ENCODE measurements at places on chromosomes 5 and 9.

DNA sequence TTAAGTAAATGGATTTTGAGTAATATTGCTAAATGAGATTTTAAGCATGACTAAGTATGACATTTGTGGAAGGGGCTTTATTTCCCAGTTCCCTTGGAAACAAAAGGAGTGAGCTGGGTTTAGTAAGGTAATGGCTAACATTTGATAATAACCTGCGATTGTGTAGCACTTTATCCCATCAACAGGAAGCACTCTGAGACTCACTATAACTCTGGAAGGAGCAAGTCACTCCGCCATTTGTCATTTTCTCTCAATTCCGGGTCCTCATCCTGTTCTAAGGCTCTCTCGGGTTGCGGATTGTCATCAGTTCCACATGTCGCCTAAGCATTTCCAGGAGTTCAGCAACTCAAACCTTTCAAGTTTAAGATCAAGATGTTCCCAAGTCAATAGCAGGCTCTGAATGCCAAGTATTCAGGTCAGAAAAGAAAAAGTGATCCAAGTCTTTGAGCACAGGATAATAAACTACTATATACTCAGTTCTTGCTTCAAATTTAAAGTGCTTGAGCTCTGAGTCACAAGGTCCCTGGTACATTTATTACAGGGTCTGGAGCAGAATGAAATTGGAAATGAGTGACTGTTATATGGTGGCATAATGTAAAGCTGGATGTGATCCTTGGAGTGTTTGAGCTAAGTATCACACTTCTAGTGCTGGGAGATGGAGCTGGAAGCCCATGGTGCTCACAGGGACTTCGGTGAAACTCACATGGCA is 39.3 kb downstream of the CAPSL start:
- no peak for DNase-seq

GRCh38 chr9:90508940-90509339 is 133.7 kb downstream of the DIRAS2 start:
- DNase-seq = no peak

- DNase-seq = no peak
Observed at GRCh38 chr5:148633067-148633377, 21.3 kb downstream of the HTR4 start.

DNA sequence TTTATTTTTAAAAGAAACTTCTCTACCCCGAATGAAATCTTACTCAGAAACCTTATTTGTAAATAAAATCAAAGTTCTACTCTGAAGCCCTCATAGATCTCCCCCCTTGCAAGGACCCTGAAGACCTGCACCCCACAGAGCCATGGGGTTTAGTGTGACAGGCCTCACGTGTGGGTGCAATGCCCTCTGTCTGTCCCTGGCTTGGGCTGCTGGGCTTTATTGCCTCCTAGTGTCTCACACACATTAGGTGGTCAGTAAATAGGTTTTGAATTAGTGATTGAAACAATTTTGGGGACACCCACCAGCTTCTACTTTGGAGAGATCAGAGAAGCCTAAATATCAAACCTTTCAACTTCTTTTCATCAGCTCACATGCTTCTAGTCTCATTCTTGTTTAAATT is 403.7 kb downstream of the KDM4C start:
- DNase-seq = no peak

DNA sequence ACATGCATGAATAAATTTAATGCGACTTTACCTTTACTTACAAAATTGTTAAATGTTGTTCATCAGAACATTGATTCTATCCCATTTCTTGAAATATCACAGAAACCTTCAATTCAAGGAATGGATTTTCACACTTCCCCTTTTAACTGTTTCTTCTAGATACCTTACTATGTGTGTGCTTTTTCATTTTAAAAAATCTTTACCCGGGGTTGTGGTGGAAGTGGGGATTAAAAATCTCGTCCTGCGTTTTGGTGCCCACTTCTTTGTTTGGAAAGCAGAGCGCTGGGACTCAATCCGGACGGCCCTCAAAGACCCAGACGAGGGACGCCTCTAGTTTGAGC is 5.8 kb upstream of the MEF2C start:
- no peak for DNase-seq

GRCh38 chr9:137986268-137987099 is 108.9 kb downstream of the CACNA1B start:
- no peak for DNase-seq

- DNase-seq = no peak
Observed at GRCh38 chr5:68641211-68641610, 425.7 kb downstream of the PIK3R1 start.

GRCh38 chr5:89471115-89471514 is 588.1 kb upstream of the MEF2C start:
- no peak for DNase-seq

DNA sequence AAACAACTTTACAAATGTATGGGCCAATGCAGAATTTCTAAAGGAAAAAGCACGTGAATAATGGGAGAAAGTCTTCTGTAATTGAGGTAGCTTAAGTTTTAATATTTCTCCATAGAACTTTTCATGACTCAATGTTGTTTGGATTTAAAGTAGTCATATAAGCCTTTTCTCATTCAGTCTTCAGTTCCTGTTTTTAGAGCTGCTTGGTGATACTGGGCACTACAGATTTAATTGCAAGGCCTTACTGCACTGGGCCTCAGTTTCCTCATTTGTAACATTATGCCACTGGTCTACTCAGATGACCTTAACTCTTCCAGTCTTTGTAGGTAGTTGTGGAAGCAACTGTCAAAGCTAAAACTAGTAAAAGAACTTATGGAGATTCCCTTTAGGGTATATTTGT is 60.4 kb downstream of the WDR41 start:
- DNase-seq = no peak

DNA sequence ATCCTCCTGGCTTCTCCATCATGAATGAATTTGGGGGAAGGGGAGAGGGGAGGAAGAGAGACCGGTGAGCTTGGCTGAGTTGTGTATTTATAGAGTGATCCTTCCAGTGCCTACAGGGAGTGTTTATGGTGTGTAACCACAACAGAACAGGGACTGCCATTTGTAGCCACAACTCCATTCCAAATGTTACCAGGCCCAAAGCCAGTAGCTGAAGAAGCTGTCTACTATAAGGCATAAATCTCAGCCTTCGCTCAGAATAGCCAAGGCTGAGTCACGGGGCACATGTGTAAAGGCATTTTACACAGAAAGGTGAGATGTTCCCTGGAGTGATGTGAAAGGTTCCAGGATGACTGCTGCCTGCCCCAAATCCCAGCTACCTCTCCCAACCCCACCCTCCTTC is 2.5 kb downstream of the TMEM252 start:
- DNase-seq = no peak

GRCh38 chr5:65100911-65101631 is 332.3 kb downstream of the CWC27 start:
- peak; percentile 78 for DNase-seq

GRCh38 chr5:106757672-106758071 is 913.1 kb downstream of the EFNA5 start:
- no peak for DNase-seq

DNA sequence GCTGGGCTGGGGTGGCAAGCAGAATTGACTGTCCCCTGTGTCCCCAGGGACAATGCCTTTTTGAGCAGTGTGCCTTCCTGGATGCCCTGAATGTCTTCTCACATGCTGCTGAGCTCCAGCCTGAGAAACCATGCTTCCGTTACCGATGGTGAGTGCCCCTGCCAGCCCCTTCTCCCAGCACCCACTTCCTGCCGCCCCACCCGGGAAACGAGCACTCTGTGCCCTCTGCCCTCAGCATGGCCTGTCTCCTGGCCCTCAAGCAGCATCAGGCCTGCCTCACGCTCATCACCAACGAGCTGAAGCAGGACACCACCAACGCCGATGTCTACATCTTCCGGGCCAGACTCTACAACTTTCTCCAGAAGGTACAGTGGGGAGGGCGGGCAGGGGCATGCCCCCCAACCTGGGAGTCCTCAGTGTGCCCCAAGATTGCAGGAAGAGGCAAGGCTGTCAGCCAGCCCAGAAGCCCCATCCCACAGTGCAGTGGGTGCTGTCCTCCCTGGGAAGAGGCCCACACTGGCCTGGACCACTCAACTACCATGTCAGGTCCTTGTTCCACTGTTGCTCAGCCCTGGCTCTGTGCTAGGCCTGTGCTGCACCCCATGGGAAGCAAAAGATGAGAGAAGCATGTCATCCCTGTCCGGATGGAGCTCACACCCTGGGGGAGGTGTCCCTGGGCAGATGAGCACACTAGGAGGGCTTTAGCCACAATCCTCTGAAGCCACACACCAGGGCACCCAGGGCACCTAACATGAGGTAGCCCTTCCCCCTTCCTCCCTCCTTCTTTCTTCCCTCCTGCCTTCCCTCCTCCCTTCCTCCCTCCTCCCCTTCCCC is 4.4 kb downstream of the TTC16 start:
- DNase-seq = no peak

GRCh38 chr9:114382699-114383520 is 4.9 kb downstream of the AKNA start:
- DNase-seq = no peak

DNA sequence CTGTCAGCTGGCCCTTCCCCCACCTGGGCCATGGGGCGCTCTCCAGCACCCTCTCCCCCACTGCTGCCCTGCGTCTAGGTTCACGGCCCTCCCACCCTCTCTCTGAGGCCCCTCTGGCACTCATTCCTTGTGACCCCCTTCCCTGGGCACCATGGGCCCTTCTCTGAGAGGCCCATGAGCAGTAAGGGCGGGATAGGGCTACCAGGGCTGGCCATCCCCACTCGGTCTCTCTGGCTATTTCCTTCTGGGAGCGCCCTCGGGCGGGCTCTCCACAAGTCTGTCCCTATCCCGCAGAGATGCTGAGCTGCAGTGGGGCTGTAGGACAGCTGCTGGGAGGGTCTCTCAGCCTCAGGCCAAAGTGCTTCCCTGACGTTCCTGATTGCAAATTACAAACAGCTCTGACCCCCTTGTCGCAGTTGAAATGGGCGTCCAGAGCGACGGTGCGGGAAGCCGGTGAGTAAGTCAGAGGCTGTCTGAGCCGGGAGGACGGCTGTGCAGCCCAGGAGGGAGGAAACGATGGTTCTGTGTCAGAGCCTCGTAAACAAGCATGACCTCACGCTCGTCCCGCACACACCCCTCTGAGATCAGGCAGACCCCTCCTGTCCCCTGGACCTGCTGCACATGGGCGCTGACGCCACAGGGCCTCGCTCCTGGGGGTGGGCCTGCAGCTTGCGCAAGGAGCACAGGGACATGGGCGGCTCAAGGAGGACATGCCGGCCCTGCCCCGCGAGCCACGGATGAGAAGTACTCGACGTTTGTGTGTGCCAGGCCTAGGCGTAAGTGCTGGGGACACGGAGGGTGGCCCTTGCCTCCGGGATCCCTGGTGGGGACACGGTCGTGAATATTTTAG is 36.3 kb upstream of the GFPT2 start:
- DNase-seq = no peak

DNA sequence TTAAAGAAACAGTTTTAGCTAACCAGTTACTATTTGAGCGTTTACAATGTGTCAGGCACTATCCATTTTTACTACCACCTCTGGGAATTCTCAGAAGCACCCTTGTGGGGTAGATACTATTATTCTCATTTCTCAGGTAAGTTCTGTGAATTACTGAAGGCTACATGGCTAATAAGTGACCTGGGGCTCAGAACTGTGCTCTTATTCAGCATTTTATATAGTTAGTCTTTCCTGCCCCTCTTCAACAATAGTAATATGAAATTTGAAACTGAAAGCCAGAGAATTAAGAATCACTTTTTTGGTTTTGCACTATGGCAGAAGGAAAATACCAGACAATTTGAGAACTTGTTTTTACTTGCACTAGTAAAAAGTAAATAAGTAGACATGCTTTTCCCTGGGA is 11.8 kb downstream of the ELL2 start:
- no peak for DNase-seq

DNA sequence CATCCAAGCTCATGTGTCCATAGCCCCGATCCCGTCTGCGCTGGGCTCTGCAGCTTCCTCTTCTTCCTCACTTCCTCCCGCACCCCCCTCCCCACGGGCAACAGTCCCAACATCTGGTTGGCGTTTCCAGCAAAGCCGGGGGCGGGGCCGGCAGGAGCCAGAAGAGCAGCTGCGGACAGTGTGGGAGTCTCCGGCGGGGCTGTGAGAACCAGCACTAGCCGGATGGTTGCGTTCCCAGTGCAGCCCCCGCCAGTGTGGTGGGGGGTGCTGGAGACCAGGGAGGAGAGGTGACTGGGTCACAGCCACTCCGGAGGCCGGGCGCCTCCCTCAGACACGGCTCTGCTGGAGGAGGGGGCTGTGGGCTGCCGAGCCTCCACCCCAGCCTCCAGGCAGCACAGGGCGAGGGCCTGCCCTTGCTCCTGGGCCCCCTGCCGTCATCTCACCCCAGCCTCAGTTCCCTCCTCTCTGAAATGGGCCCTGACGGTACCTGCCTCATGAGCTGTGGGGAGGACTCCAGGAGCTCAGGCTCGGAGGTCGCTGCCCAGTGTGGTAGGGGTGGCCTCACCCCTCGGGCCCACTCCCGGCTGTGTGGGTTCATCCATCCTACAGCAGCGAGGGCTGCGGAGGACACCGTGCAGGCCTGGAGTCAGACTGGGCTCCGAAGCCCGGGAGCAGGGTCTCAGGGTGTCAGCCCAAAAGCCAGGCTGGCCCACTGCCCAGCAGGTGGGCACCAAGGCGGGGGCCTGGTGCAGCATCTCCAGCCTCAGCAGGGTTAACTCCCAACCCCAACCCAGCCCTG is 41.5 kb upstream of the NOTCH1 start:
- no peak for DNase-seq

- peak; percentile 32 for DNase-seq
Observed at GRCh38 chr5:151158287-151158661, 695 bp upstream of the ANXA6 start.

DNA sequence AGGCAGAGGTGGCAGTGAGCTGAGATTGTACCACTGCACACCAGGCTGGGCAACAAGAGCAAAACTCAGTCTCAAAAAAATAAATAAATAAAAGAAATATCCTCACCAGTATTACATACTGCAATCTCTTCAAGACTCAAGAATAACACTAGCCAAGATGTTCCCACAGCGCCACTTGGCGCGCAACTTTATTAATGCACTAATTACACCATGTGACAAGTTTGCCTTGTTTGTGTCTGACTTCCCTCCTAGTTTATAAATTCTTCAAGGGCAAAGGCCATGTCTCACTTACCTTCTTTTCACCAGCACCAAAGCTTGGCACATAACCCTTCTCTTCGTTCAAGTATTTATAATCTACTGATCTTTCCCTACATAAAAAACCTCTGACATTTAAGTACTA is 4.8 kb downstream of the SKP1 start:
- no peak for DNase-seq

DNA sequence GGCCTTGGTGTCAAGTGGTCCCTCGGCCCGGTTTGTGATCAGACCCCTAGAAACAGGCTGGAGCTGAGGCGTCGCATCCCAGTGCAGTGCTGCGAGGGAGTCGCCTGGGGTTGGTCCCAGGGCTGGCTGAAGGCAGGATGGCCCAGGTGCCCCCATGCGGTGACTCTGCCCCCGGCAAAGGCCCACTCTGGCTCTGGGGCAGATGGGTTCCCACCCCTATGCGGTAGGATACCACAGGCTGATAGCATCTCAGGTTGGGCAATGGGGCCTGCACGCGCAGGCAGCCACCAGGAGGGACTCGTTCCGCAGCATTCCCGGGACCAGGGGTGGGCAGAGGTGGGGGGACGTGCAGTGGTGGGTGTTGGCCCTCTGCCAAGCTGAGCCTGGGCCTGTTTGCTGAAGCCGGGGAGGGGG is 86.0 kb downstream of the RXRA start:
- no peak for DNase-seq

Measured in HuH-7 (cell line).